CD4-positive, alpha-beta T cell treated with Interleukin-2 at 100 ng/mL for 4 hours (primary cell): ENCODE measurements at places on chromosomes 6 and 20.
A peak's percentile ranks its signal among the peaks of the same experiment; 100 is the strongest.

- no peak for DNase-seq
Observed at GRCh38 chr6:159722655-159723054, 4.7 kb upstream of the WTAP start.

DNA sequence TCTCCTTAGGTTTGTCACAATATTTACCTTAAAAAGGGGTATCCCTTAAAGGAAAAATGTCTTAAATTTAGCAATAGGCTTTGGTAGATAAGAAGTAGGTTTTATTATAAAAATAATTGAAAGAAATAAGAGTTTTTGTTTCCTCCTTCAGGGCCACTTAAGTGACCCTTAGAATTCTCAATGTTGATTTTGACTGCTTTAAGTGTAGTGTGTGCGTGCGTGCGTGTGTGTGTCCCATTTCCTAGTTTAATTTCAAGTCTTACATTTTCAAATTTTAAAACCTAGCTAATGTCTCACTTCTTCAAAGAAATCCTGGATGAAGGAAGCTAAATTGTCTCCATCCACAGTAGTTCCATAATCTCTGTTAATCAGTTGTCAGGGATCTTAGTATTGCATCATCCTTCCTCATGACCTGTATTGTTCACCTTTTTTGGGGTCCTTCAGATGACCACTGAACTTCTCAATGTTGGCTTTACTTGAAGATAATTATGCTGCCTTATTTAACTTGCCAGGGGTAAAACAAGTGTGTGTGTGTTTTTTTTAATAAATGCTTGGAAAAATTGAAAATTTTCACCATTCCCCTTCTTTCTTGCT is 50.7 kb upstream of the TFB1M start:
- DNase-seq, result no peak

- DNase-seq, result no peak
Observed at GRCh38 chr6:14417377-14417776, 299.8 kb downstream of the CD83 start.

DNA sequence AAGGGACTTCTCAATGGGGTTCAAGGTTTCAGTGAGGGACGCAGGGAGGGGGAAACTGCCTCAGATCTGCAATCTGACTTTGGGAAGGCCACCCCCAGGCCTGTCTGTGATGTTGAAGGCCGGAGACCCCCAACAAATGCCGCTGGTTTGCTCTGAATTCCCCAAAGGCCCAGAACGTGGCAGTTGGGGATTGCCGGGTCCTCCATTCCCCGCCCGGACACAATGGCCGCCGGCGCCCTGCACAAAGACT is 326 bp upstream of the BCL2L1 start:
- no peak for DNase-seq

- DNase-seq, result no peak
Observed at GRCh38 chr6:158608221-158608620, 36.3 kb downstream of the DYNLT1 start.

DNA sequence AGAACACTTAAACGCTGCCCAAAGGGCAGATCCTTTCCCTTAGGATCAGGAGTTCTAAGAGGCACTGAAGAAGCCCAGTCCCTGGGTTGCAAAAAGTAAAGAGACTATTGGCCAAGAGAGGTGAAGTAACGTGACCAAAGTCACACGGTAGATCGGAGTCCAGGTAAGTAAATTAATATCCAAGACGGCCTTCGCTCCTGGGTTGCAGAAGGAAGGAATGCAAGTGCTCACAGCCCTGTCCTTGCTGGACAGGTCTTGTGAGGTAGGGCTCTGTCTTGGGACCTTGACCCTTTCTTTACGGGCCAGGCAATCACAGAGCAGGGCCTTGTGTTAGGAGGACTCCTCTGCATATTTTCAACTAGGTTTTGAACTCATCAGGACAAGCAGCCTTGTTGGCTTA is 243.7 kb upstream of the PDE10A start:
- DNase-seq, result no peak

- DNase-seq, result no peak
Observed at GRCh38 chr20:1810572-1810925, 84.7 kb upstream of the SIRPA start.

DNA sequence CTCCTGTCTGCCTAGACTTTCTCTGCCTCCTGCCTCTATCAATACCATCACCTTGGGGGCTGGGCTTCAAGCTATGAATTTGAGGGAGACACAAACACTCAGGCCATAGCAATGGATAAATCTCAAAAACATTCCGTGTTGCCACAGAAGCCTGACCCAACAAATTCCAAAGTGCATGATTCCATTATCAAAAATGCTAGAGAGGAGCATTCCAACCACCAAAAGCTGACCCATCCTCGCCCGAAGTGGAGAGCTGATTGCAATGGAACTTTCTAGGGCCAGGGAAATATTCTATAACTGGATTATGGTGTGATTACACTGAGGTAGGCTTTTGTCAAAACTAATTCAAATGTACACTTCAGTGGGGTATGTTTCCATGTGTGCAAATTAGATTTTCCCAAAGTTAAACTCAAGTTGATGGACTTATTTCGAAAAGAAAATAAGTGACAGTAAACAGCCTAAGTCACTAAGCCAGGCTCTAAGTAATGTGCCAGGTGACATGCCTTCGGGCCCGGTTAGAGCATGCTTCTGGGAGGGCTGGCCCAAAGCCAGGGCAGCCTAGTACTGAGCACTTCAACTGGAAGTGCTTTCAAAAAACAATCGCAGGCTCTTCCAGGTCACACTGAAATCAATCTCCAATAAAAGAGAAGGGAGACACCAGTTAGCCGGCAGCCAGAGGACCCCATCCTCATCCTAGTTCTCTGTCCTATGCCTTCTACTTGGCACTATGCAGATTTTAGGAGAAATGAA is 142.3 kb downstream of the TBXT start:
- DNase-seq, result no peak

- no peak for DNase-seq
Observed at GRCh38 chr20:3316136-3316535, 77.1 kb upstream of the SLC4A11 start.

DNA sequence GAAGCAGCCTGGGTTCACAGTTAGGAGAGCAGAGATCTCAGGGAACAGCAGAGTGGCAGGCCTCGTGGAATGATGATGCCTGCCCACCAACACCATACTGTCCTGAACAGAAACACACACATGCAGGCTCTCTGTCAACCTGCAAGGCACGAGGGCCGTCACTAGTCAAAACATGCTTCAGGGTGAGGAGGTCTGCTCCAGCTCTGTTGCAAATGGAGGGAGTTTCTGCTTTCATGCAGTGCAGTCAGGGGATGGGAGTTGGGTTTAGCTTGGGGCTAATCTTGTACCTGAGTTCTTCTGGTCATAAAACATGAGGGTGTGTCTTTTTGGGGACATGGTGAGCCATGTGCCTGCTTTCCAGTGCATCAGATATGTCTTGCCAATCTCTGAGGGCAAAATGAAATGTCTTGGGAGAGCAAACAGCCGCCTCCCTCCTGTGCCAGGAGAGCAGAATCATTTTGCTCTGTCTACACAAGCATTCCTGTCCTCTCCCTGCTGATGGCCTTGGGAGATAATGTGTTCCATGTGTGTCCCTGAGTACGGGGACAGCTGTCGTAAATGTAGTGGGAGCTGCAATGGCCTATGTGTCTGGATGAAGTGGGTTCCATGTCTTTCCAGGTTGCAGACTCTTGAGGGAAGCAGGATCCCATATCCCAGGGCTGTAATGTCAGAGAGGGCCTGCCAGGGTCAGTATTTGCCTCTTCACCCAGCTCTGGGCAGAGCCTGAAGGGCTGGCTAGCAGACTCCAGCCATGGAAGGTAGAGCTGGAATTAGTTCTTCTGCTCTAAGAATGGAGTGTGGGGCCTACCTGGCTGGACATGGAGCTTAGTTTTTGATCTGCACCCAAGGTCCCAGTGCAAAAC is 40.6 kb downstream of the MAFB start:
- DNase-seq, result no peak

DNA sequence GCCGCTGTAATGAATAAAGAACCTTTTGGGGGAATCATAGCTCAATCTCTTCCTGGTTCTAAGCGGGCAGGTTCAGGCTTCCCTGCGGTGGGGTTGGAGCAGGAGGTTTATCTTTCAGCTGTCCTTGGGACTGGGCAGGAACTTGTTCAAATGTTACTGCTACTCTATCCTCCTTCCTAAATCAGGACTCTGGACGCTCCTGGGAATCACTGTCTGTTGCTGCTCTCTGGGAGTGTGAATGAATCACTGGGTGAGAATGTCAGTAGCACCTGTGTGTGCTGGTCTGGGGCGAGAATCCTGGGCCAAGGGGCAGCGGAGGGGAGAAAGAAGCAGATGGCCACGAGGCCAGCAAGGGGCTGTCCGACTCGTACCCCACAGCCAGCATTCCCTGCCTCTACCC is 65.4 kb upstream of the ZNFX1 start:
- no peak for DNase-seq

- no peak for DNase-seq
Observed at GRCh38 chr6:95596021-95596420, 18.7 kb downstream of the MANEA start.

- no peak for DNase-seq
Observed at GRCh38 chr6:148713921-148714320, 32.9 kb upstream of the UST start.

- no peak for DNase-seq
Observed at GRCh38 chr6:168841609-168842278, 400.8 kb downstream of the SMOC2 start.

GRCh38 chr20:35988910-35989463 is 20.6 kb downstream of the CNBD2 start:
- no peak for DNase-seq

- DNase-seq, result no peak
Observed at GRCh38 chr6:152441902-152442301, 195.3 kb downstream of the SYNE1 start.

GRCh38 chr6:113732384-113732966 is 124.7 kb upstream of the MARCKS start:
- DNase-seq, result no peak

GRCh38 chr6:6331946-6332601 is 11.6 kb upstream of the F13A1 start:
- no peak for DNase-seq

DNA sequence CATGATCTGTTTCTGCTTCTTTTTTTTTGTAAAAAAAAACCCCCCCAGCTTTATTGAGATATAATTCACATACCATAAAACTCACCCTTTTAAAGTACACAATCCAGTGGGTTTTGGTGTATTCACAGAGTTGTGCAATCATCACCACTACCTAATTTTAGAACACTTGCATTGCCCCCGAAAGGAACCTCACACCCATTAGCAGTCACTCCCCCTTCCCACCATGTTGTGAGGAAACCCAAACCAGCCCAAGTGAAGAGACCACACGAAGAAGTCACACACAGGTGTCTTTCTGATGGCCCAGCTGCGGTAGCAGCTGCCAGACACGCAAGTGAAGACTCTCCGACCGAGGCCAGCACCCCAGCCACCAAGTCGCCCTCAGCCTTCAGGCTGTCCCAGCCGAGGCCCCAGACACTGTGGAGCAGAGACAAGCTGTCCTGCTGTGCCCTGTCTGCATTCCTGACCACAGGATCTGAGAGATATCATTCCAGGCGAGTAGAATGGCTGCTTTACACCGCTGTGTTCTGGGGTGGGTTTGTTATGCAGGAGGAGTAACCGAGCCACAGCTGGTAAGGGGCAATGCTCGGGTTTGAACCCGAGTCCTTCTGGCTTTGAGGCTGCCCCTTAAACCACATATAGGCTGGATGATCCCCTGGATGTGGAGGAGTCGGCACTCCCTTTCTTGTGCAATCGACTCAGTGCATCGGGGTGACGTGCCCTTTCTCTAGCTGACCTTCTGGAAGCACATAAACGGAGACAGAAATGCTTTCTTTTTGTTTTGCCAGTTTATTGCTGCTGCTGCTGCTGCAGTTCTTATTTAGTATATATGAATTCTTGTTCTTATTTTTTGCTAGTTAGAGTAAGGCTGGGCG is 59.1 kb upstream of the PTPN1 start:
- DNase-seq, result peak; percentile 28

DNA sequence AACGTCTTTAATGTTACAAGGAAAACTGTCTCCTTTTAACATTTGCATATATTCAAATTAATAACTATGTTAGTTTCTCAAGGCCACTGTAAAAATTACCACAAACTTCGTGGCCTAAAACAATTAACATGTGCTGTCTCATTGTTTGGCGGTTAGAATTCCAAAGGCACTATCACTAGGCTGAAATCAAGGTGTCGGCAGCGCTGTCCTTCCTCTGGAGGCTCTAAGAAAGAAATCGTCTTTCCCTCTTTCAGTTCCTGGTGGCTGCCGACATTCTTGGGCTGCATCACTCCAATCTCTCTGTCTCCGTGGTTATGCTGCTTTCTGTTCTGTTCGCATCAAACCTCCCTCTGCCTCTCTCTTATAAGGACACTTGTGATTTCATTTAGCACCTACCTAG is 4.2 kb downstream of the TPD52L1 start:
- no peak for DNase-seq

DNA sequence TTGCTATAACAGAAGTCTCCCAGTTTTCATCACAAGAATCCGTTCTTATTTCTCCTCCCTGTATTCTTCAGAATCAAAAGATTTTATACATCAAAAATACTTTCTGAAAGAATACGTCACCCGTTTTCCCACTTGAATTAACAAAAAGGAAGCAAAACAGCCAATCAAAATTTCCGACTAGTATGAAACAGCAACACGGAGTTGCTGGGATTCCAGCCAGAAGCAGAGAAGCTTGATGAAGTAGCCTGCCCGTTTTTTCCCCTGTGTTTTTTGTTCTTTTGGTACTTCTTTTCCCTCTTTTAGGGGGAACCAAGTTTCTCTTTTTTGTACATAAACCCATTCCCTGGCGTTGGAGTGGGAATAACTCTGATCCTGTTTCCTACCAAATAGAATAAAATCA is 14.6 kb downstream of the TXLNB start:
- DNase-seq, result no peak

GRCh38 chr6:22133357-22133756 is 163.5 kb downstream of the PRL start:
- no peak for DNase-seq

DNA sequence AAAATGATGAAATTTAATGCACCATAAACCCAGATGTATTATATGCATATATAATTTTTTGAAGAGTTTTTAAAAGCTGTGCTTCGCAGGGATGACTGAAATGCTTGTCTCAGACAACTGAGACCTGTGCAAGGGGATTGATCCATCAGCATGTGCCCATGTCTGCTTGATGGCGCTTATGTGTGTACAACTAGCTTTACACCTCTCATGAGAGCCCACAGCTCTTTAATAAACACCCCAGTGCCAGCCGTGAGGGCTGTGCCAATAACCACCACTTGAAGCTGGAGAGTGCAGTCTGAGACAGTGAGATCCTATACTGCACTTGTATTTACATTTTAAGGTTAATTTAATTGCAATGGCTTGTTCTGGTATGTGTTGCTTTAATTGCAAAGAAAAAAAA is 225.5 kb downstream of the BCKDHB start:
- DNase-seq, result no peak

GRCh38 chr20:64223526-64224067 is 32.0 kb upstream of the PCMTD2 start:
- DNase-seq, result no peak

GRCh38 chr6:89269981-89270380 is 45.1 kb downstream of the GABRR2 start:
- DNase-seq, result no peak

GRCh38 chr6:30861257-30862048 is 22.9 kb upstream of the DDR1 start:
- DNase-seq, result no peak

- DNase-seq, result no peak
Observed at GRCh38 chr6:7910298-7910653, 312 bp downstream of the TXNDC5 start.
